CD4-positive, alpha-beta T cell treated with Interleukin-4 for 1 hour (primary cell): ENCODE measurements at places on chromosomes 3 and 15.

- no peak for DNase-seq
Measured at GRCh38 chr15:90994059-90994416, 297 bp downstream of the PRC1 start.

- no peak for DNase-seq
Measured at GRCh38 chr3:155941354-155941753, 70.9 kb downstream of the GMPS start.

DNA sequence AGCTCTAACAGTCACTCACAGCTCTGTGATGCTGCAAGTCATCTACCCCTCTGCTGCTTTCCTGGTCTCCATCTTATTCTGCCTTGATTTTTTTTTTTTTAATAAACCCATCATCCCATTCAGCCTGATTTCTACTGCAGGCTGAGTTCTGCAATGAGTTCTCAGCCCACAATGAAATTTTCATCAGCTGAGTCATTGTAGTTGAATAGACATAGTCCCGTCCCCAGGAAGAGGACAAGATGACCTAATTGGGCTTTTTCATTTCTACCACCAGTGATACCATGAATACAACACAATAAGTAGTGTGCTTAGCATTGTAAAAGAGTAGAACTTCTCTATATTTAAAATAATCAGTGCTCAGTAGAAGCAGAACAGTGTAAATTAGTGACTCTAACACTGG is 59.3 kb downstream of the C3orf85 start:
- no peak for DNase-seq

DNA sequence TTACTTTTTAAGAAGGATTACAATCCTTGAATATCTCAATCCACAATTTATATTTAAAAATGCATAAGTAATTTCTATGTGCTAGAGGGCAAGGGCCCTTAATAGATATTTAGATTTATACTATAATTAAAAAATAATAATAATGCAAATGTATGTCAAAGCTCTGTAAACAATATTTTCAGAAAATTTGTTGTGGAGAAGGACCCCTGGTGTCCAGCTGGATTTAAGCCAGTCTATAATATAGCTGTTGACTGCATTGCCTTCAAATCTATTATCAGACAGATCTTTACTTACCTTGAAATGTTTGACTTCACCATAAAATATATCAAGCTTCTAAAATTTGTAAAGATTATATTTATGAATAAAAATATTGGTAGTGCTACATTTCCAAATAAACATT is 65.6 kb downstream of the ZBTB20 start:
- no peak for DNase-seq

DNA sequence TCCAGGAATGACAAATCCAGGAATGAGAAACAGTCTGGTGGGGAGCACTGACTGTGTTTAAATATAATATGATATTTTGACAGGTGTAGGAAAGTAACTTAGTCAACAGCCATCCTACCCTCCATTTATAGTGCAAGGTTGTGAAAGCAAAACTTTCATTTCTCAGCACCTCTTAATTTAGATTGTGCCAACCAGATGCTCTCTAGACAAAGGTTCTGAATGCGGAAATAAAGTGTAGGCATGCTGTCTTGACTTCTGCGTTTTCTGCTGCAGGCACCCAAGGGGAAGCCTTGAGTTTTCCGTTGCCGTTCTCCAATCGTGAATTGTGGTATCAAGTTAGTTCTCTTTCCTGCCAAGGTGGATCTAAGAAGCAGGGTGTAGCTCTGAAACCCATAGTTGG is 261.9 kb upstream of the SUCLG2 start:
- DNase-seq: no peak

- no peak for DNase-seq
Measured at GRCh38 chr15:100158356-100158755, 183.4 kb downstream of the ADAMTS17 start.

DNA sequence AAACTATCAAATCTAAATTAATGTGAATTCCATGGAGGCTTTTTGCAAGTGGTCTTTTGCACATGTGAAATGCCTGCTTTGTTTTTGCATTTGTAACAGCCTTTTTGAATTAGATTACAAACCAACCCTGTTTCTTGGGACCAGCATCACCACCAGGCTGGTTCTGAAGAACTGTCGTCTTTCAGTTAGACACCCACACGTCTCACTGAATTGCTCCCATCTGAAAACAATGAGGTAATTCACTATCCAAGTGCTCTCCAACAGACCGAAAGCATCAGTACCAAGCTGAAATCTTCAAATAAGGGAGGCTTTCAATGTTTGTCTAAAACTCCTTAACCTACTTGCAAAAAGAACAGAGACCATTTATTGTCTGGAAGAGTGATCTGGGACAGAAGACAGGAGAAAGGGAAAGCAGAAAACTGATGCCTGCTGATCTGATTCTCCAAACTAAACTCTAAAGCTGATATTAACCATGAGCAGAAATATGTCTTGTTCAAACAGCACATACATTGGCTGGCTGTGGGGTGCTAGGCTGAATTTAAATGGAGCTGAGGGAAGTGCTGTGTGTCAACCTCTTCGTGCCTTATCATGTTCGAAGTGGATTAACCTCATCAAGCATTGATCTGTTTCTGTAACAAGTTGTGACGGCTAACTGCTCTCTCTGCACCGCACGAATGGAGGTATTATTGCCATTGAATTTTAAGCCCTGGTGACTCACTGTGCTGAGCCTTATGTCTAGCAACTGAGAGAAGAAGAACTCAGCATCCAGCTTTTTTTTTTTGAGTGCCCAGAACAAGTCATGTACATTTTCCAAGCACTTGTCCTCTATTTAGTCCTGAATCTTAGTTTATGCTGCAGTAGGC is 213.7 kb upstream of the P2RY1 start:
- DNase-seq: no peak

DNA sequence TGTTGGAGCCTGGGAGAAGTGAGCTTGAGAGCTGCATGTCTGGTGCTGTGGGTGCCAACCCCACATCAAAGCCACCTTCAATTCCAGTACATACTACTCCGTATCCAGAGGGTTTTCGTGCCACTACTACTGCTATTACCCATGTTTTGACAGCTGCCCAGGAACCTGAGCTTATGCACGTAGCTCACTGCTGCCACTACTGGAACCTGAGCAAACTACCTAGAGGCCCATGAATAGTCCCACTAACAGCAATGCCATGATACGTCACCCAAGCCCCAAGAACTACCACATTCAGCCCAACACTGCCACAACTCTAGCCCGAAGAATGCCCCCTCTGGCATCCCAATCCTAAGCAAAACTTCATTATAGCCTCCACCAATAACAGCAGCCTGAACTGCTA is 215.2 kb upstream of the BCHE start:
- DNase-seq: no peak

DNA sequence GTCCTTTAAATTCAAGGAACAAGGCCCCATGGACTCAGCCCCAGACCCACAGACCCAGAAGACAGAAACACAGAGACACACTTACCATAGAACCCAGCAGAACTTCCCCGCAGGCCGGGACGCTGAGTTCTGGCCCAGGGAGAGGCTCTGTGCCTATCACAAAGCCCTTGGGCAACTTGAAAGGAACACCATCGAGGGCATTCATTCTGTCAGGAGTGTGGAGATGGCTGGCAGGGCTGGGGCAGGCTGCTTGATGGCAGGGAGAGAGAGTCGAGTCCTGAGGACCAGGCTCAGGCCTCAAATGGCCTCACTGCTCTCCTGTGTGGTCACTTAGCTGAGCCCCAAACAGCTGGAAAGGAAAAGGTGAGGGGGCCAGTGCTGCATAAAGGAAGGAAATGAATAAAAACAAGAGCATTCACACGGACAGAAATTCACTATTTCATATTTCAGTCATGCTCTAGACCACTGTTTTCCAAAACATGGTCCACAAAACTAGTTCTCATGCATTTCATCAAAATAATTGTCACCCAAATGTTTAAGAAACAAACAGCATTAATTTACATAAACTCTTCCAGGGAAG is 8.9 kb downstream of the UBAP1L start:
- no peak for DNase-seq

GRCh38 chr3:16808393-16809107 is 76.2 kb upstream of the PLCL2 start:
- DNase-seq: no peak

DNA sequence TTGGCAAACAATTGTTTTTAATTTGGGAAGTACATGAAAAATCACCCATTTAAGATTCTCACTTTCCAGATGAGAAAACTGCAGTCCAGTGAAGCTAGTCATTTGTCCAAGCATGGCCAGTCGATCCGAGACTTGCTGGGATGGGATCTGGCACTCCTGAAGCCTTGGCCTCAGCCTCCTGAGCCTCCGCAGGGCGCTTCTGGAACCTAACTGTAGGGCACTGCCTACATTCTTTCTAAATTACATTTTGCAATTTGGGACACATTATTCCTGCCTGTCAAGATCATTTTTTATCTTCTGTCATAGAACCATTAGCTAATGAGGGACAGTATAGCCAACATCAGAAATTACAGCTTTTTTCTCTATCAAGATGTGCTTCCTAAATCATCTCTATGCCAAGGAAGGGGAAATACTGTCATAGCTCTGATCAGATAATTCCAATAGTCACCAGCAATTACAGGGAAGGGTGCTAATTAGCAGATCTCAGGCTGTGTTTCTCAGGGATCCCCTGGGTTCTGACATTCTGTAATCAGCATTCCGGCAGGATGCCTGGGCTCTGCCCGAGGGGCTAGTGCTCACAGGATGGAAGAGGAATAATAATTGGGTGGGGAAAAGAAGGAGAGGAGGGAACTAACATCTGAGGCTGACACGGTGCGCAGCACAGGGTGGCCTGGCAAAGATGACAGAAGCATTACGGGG is 28.3 kb downstream of the ANAPC13 start:
- no peak for DNase-seq

DNA sequence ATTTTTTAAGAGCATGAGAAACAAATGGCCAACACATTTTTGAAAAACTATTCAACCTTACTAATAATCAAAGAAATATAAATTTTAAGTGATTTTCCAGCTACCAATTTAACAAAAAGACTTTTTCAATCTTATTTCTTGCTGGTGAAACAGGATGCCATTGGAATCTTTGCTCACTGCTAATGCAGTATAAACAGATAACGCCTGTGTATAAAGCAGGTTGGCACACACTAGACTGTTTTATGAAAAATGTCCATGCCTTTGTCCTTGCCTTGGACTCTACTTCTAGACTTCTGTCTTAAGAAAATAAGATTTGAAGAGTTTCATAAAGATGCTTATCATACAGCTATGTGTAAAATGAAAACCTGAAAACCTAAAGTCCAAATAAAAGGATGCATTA is 5.0 kb upstream of the VGLL4 start:
- no peak for DNase-seq

GRCh38 chr15:71945012-71945411 is 134.7 kb downstream of the NR2E3 start:
- DNase-seq: no peak

DNA sequence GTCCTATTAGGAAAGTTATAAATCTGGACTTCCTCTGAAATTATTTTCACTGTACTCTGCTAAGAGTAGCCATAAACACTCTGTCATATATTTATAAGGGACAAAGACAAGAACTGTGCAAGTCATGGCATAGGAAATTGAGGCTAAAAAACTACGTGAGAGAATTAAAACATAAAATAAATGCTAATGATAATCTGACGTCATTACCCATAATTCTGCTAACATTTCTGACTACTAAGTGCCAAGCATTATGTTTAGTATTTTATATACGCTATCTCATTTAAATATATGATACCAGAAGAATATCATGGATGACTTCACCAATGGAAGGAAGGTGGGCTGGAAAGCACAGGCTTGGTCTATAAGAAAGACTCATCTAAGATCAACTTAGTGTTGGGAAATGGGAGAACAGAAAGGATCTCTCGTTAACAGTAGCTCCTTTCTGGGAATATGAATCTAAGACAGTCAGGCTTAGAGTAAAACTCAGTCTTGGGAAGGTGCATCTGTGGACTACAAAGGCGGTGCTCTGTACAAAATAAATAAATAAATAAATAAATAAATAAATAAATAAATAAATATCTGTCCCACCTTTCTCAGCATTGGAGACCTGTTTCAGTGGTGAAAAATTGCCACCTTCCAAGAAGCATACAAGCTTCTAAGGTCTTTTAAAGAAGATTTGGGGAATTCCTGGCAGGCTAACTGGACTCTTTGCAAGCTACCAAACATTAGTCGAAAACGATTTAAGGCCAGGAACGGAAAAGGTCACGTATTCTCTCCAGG is 267.4 kb downstream of the CGGBP1 start:
- DNase-seq: no peak

- no peak for DNase-seq
Measured at GRCh38 chr3:152209776-152210175, 59.0 kb upstream of the MBNL1 start.

- no peak for DNase-seq
Measured at GRCh38 chr3:105402287-105402801, 35.6 kb downstream of the ALCAM start.

DNA sequence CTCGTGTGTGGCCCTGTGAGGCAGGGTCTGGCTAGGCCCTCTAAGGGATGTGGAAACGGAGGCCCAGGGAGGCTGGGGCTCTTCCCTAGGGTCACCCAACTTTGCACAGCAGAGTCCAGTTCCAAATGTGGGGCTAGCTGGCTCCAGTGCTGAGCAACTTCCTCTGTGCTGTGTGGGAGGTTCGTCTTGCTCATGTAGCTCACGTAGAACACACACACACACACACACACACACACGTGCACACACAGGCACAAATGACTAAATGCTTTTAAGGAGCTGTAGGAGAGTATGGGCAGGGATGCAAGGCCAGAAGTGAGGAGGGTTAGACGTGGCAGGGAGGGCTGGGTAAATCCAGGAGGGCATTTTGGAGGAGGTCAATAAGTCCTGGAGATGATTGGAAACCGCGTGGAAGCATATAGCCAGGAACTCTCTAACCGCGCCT is 213.8 kb downstream of the RPLP1 start:
- DNase-seq: peak; percentile 53

- DNase-seq: peak; percentile 13
Measured at GRCh38 chr15:89472785-89473256, 23.6 kb downstream of the RHCG start.

DNA sequence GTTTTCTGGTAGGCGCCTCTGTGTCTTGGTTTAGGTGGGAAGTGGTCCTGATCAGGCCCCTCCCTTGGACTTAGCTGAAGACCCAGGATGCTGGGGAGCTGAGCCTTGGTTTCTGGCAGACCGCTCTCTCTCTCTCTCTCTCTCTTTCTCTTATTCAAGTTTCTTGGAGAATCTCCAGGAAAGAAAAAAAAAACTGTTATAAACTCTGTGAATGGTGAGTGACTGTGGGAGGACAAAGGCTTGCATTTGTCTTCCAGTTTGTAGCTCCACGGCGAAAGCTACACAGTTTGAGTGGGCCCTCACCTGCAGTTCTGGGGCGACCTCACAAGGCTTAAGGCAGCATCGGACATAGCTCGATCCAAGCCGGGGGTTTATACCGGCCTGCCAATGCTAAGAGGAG is 7.5 kb downstream of the DET1 start:
- DNase-seq: no peak

- peak; percentile 11 for DNase-seq
Measured at GRCh38 chr15:39939487-39940452, 5.9 kb downstream of the EIF2AK4 start.

GRCh38 chr3:67598814-67599556 is 55.4 kb downstream of the SUCLG2 start:
- DNase-seq: no peak
